ENCODE measurements at places on chromosomes 5 and 9.
A peak's percentile ranks its signal among the peaks of the same experiment; 100 is the strongest.

GRCh38 chr5:157479612-157480510, 19.8 kb downstream of the NIPAL4 start:
- DNase-seq = no peak

- DNase-seq = no peak
Observed at GRCh38 chr5:320524-321229, 837 bp upstream of the AHRR start.

DNA sequence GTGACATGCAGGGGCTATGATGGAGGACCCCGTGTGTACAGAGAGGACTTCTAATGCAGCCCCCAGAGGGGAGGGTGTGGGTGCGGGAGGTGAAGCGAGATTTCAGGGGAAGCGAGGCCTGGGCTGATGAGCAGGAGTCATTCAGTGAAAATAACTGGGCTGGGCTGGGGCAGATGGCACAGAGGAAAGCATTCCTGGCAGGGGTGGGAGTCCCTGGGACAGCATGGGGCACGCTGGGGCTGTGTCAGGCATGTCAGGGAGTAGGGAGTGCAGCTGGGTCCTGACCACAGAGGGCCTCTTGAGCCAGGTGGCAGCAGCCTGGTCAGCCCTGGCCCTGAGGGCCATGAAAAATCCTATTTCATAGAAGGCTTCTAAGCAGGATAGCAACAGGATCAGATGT, 36.6 kb downstream of the COL15A1 start:
- DNase-seq = no peak

GRCh38 chr5:68533051-68533450, 317.5 kb downstream of the PIK3R1 start:
- DNase-seq = no peak

GRCh38 chr5:154444556-154445421, 1.0 kb upstream of the SAP30L start:
- no peak for DNase-seq

DNA sequence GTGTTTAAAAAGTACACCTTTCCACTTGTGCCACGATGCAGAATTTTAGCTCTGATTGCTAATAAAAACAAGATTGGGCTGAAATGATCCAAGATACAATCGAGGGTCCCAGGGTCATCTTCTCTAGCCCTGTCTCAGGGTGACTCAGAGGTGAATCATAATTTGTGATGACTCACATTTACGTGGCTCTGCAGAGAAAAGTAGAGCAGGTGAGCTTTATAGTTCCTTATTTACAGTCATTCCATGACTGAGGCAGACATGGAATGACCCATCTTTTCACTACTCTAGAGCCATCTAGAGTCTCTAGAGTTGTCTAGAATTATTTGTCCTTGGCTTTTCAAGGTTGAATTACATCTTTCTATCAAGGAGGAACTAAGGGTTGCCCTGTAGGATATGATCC, 155.2 kb downstream of the GAS1 start:
- no peak for DNase-seq

DNA sequence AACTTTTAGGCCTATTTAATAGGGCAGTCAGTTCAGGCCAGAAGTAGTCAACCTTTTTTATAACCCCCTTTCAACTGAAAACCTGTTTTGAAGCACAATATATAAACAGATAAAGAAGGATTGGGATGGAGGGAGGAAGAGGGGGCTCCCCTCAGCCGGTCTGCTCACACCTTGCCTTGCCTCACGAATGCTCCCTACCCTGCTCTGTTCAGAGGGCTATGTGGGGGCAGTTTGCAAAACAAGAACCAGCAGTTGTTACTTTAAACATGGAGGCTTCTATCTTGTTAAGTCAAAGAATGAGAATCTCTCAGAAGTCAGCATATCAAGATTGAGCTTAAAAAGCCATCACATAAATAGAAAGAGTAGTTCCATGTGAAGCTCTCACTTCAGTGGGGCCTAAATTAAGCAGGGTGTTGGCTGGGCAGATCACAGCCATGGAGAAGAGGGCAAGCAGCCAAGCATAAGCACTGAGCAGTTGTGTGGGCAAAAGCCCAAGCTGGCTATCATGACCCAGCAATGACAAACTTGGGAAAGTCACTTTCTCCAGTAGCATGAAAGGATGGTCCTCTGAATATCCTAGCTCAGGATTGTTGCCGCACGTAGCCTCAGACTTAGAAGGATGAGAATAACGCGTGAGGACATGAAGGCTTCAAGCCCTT, 70.6 kb downstream of the ALDH1A1 start:
- peak; percentile 77 for DNase-seq

- no peak for DNase-seq
Observed at GRCh38 chr5:159212657-159213462, 3.5 kb upstream of the RNF145 start.

DNA sequence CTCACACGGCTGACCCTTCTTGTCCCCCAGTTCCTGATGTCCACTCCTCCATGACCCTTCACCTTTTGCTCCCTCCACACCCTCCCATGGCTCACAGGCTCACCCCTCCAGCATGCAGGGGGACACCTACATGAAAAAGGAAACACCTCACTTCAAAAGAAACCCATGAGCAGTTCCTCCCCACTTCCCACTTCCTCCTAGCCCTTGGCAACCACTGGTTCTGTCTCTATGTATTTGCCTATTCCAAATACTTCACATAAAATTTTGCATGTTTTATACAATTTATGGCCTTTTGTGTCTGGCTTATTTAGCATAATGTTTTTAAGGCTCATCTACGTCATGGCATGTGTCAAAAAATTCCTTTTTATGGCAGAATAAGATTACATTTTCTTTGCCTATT, 100.2 kb upstream of the S1PR3 start:
- no peak for DNase-seq

DNA sequence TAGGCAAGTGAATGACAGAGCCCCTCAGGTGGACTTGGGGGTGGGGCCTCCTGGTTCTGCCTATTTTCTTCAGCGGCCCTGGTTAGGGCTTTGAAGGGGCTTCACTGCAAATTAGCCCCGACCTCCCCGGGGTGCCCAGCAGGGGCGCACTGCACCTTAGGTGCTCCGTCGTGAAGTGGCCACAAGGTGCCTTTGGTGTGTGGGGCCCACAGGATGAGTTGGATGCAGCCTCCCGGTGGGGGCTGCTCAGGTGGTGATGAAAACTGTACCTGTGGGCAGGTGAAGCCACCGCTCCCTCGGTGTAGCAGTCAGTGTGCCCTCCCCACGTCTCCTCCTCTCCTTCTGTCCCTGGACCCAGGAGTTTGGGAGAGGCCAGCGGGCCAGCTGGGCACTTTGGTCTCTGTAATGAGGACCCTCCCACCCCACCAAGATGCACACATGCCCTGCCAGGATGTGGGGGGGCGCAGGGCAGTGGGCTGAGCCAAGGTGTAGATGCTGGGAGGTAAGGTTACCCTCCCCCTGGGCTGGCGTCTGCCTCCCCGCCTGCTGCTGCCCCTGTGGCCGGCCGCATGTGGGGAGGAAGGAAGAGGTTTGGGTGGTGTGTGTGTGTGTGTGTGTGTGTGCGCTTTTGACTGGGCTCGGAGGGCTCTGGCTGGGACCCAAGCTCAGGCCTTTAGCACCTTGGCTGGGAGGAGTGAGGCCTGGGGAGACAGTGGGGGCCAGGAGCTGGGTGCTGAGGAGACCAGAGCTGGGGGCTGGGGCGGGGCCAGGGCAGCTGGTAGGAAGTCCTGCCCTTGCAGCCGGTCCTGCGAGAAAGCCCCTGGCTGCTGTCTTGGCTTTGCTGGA, 55.6 kb downstream of the RXRA start:
- DNase-seq = peak; percentile 85

DNA sequence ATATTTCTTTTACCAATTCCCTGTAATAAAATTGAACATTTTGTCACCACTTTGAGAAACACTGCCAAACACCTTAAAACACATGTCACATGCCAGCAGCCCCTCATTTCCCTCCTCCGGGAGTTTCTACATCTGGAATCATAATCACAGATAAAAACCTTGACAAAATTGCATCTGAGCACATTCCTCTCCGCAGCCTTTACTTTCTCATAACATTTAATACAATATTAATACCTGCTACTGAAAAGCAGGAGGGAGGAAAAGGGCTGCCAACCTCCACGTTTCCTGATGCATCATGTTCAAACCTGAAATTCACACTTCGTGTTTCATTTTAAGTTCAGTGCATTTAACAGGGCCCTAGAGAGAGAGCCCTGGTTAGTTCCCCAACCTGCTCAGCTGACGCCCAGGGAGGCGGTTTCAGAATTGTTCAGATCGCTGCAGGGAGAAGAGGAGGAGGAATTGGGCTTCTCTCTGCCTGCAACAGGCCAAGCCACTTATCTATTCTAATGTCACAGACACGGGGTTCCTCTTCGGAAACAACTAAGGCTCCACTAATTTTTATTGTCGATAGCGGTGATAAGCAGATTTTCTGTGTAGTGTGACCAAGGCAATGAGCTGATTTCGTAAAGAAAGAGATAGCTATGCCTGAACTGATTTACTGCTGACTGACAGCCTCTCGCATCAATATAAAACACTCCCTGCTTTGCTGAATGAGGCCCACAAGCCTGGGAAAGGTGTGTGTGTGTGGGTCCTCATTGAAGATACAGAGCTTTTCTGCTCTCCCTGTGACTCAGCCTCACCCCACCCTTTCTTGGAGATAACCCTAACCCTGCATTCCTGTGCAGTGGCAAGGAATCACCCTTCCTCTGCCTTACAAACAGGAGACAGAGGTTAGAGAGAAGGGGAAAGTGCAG, 4.9 kb upstream of the LHX2 start:
- no peak for DNase-seq

DNA sequence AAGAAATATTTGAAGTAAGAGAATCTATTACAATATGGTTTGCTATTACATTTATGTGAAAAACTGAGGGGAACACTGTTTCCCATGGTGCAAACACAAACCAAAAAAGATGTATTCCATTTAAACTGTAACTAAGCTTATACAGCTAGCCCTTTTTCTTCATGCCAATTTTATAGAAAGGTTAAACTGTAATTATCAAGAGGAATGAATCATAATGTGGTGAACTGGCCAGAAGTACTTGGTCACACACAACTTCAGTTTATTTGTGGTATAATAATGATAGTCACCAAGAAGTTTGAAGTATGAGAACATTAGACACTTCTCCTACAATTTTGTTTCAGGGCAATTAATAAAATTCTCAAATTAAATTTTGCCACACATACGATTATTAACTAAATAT, 177.9 kb downstream of the XRCC4 start:
- DNase-seq = no peak

- DNase-seq = peak; percentile 80
Observed at GRCh38 chr5:154446195-154447088, 645 bp downstream of the SAP30L start.

- DNase-seq = no peak
Observed at GRCh38 chr9:77020413-77021290, 1.2 kb downstream of the FOXB2 start.

DNA sequence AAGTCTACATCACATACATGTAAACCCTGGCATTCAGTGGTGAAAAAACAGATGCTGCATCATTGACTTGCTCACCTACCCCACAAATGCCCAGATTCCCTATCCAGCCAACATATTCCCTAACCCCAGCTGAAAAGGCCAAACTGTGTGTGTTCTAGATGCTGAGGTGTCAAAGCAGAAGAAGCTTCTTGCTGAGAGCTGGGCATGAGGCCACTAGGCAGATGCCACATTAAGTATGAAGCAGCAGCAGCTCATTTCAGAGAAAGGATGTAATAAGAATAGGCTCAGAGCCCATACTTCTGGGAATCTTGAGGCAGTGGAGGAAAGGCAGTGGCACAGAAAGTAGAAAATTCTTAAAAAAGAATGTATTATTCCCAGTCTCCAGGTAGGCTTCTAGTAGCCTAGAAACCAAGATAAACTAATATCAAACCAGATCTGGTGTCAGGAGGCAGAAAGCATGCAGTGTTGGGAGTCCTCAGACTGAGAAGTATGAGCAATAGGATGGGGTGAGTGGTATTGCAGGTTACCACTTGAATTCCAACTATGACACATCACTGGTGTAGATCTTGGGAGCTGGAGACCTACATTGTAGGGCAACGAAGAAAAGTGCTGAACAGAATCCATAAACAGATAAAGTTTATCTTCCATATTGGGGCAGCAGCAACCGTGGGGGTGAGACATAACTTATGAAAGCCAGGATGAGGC, 71.9 kb upstream of the GRHPR start:
- no peak for DNase-seq
